ENCODE measurements at places on chromosomes 4 and X.

DNA sequence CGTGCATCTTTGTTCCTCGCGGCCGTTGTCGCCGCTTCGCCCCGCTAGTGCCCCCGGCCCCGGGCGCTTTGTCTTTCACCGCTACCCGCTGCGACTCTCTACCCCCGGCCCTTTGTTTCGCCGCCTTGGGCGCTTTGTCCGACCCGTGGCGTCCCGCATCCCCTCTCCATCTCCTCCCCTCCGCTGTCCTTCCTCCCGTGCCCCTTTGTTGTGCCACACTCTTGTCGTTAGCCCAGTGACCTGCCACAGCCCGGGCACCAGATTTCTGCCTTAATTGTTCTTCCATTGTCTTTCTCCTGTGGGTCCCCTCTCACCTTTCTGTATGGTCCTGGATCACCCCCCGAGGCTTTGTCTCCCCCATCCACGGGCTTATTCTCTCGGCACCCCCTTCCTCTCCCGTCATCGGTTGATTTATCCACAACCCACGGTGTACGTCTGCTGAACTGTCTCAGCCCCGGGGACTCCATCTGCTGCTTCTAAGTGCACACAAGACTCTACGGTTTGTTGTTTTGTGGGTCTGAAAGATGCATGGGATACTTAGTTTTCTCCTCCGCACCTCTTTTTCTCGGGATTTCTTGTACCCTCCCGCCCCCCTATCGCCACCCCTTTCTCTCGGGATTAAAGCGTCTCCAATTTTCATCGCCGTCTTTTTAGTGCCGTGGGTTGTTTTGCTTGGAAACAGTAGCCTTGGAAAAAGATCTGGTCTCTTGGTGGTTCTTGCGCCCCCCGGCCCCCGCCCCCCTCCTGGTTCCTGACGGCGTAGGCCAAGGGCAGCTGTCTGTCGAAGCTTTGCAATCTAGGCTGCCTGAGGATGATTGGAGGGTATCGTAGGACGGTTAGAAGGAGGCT is 783 bp downstream of the RBPJ start:
- no peak for DNase-seq

- DNase-seq: no peak
These were observed 7.7 kb upstream of the GALNT7 start for GRCh38 chr4:173160871-173161270.

GRCh38 chrX:11531226-11531625 is 134.5 kb downstream of the ARHGAP6 start:
- DNase-seq: no peak

GRCh38 chr4:80081566-80081965 is 8.5 kb upstream of the ANTXR2 start:
- no peak for DNase-seq

DNA sequence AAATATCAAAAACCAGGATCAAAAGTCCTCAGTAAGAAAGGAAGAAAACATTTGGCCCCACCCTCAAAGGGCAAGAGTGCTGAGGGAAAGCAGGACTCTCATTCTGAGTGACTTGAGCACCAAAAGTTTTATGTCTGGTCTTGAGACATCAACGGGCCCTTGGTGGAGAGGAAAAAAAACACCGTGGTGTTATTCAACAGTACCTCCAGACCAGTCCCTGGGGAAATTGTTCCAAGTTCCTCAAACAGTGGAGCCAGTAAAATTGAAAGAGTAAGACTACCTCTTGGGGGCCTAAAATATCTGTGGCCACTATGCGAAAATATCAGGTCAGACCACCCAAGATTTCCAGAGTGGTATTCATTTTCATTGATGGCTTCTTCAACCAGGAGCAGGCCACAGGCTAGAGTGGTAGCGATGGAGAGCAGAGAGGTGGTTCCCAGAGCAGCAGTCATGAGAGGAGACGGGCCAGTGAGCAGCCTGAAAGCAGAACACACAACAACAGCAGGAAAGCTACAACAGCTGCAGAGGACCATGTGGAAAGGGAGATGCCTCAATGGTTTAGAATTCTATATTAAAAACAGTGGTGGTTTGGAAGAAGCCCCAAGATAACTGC is 63.7 kb upstream of the RPL34 start:
- DNase-seq: no peak

GRCh38 chrX:41522671-41523070 is 75.5 kb downstream of the NYX start:
- no peak for DNase-seq

DNA sequence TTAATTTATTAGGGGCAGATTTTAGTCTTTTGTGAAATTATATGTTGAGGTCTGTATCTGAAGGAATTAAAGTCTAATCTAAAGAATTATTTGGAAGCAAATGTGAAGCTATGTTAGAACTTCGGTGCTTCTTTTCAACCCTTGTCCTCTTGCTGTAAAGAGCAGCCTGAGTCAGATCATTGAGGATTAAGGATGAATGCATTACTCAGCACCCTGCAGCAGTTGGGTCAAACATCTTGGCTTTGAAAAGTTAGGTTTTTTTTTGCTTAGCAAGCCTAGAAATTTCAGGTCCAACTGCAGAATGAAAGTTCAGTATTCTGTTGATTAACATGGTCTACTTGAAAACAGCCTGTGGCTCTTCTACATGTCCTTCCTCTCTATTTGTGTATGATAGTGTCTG is 57.6 kb downstream of the SLC4A4 start:
- DNase-seq: no peak

DNA sequence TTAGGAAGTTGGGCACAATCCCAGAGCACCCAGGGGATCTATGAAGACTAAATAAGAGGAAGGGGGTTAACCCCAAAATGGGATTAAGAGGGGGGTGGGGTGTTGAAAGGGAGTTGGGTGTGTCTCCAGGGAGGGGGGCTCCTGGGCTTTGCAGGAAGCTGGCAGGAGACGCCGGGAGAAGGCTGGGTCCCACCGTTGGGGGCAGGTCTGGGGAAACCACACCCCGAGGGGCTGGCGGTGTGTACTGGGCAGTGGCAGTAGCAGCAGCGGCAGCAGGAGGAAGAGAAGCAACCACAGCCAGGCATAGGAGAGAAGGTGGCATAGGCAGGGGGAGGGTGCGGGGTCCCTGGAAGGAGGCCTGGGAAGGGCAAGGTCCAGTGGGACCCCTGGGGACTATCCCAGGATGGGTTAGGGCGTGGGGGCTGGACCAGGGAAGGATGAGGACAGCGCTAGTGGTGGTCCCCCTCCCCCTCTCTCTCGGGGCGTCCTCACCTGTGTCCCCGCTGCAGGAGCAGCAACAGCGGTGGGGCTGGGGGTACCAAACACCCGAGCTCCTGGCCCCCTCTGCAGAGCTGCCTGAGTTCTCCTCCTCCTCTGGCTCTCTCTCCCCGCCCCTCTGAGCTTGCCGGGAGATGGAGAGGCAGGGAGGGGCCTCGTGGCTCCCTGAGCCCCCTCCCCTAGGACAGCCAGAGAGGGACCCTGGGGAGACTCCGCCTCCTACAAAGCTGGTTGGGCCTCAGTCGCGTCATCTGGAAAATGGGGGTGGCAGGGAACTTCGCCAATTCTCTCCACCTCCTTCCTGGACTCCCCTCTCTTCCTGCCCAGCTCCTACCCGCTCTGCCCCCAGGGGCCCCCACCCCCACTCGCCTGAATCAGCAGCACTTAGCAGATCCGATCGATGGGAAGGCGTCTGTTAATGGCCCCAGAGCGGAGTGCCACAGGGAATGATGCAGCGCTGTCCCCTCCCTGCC is at the start of gene KCND1:
Gene KCND1, minus strand, starts transcription at position 596 of the 971 bp plus-strand sequence. CDS start 1,573 bp downstream, outside the sequence.
- DNase-seq: no peak

GRCh38 chrX:103806862-103807474 is 25.1 kb downstream of the RAB9B start:
- DNase-seq: no peak

DNA sequence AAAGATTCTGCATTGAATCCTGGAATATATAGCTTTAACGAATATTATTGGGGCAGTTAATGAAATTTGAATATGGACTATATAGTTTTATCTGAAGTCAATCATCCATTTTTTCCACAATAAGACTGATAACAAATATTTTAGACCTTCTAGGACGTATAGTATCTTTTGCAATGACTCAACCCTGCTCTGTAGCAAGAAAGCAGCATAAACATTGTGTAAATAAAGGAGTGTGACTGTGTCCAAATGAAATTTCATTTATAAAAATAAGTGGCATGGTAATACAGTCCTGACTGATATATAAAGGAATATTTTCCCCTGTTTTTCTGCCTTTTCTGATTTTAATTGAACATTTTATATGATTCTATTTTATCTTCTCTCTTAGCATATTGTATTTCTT is 947.7 kb upstream of the SLIT2 start:
- DNase-seq: no peak

GRCh38 chrX:6244666-6245065 is 16.0 kb upstream of the NLGN4X start:
- DNase-seq: no peak

GRCh38 chr4:45946699-45947098 is 177.2 kb downstream of the GABRG1 start:
- peak; percentile 28 for DNase-seq

GRCh38 chrX:55486736-55487135 is 2.9 kb downstream of the USP51 start:
- DNase-seq: no peak

DNA sequence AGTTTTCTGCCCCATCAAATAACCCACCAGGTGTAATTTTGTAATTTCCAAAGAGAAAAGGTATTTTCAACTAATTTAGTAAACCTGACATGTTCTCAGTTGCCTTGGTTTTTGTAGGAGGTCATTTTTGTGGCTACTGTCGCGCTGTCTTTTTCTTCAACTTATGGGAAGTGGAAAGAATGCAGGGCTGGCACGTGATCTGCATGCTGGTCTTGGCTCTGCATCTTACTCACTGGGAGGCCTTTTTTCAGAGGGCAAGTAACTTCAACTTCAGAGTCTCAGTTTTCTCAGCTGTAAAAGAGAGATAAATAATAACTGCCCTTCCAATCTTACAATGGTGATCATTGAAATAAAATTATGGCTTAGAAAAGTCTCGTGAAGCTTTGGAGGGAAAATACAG is 109.9 kb upstream of the SMIM10 start:
- no peak for DNase-seq

DNA sequence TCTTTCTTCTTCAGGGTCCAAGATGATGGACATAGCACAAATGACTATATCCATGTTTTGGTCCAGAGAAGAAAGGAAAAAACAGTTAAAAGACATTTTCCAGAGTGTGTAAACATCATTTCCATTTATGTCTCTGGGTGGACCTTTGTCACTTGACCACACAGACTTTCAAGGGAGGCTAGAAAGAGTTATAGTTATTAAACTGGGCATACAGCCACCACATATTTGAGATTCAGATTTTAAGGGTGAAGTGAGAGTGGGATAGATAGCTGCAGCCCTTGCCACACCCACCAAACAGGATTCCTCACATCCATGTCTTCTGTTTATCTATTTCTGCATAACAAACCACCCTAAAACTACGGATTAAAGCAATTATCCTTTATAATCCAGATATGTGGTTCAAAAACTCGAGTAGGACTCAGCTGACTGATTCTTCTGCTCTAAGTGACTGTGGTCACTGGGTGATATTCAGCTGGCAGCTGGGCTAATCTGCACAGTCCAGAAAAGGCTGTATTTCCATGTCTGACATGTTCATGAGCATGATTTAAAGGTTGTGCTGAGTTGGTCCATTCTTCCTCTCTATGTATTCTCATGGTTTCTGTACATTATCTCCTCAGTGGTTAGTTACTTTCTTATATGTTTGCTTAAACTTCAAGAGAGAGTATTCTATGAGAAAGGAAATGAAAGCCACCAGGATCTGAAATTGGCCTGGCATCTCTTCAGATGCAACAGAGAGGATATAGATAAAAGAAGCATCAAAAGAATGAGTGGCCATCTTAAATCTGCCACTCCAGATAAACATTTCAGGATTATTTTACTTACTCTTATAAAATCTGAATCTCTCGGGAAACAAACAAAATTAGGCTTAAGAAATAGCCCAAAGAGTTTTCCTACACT is 459.8 kb upstream of the CTSO start:
- DNase-seq: no peak

GRCh38 chr4:11436673-11437072 is 8.0 kb upstream of the HS3ST1 start:
- no peak for DNase-seq

DNA sequence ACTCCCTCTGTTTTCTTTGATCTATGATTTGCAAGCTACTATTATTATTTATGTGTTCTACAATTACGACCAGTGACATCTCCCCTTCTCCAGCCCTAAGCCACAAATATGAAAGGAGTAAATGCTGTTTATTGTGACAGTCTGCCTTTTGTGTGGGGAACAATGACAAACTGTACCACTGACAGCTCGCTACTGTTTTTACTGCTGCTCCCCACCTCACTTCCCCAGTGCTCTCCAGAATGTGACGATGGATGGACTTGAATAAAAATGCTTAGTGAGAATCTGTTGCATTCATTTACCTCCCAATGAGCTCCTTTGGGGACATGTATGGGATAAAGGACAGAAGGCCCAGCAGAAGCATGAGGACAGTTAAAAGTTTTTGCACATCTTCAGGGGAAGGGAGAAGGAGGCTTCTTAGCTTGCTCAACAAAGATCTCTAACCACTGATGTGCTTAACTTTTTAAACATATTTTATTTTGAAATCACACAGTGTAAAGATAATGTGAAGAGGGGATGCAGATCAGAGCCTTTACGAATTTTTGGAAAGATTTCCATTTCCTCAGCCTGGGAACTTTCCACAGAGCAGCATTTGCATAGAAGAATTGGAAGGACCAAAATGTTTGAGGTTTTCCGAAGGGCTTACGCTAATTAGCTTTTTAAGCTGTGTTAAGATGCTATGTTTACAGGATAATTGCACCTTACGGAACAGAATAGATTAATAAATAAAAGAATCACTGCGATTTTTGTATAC is 485.1 kb upstream of the TENM3 start:
- DNase-seq: no peak

GRCh38 chrX:37455381-37455780 is 106.2 kb downstream of the PRRG1 start:
- DNase-seq: no peak

GRCh38 chr4:88411491-88412096 is 32.9 kb downstream of the HERC6 start:
- no peak for DNase-seq

- DNase-seq: no peak
These were observed 76.6 kb downstream of the HTRA3 start for GRCh38 chr4:8345946-8346814.

DNA sequence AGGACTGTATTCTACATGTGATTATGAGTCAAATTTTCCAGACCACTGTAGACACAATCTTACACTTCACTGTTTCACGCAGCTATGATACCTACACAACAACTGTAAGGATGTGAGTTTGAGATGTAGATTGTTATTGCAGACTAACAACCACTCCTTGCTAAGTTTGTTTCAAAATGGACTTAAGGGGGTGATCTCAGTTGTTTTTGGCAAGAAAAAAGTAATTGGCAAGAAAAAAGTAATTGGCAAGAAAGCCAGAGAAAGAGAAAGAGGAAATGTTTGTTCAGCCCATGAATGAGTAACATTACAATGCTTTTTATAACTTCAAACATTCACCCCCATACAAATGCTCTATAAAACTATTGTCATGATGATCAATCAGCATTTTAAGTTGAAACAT is 466.4 kb downstream of the DMD start:
- DNase-seq: no peak

- DNase-seq: no peak
These were observed at the start of gene ANK2 for GRCh38 chr4:113049421-113050370. TSS of gene ANK2 (plus strand) at chr4:113049653. CDS start at chr4:113049729, 76 bp downstream.

- DNase-seq: no peak
These were observed 566 bp downstream of the CORIN start for GRCh38 chr4:47837094-47837907.

Measured in non-pigmented ciliary epithelial cell (primary cell).